Neuronal stem cell (in vitro differentiated cells): ENCODE measurements at places on chromosomes 3 and 15.

DNA sequence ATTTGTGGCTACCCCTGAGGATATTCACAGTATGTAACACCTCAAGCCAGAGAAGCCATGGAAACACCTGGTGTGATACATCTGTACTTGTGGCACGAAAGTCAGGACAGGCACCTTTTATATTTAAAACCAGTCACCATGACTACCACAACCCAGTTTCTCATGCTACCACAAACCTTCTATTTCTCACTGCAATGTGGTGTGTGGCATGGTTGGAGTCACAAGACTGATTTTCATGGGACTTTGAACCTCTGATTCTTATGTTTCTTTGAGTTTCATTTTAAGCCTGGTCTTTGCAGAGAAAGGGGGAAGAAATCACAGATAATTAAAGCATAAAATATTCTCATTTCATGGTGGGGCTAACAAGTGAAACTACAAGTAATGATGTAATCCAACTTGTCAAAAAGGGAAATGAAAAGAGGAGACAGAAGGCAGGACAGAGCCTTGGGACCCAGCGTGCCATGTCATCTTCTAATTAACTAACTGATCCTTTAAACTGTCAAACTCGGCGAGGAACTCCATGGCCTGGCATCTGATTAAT, 175.9 kb downstream of the PDZRN3 start:
- DNase-seq = no peak

GRCh38 chr3:53768478-53769459, 77.5 kb downstream of the CHDH start:
- DNase-seq = no peak

DNA sequence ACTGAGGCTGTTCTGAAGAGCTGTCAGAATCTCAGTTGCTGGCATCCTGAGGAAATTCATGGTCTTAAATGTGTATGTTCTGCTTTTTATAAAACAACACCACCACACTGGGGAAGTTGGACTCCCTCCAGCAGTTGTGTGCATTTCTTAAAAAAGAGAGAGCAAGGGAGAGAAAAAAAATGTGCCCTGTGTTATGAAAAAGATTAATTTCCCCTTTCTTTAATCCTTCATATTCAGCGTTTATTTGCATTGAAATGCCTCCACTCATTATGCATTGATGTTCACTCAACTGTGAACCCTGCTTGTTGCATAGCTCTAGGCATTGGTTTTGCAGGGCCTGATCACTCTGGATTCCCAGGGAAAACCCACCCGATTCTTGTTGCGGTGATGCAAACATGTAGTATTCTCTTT, 4.4 kb upstream of the ZNF609 start:
- DNase-seq = no peak

DNA sequence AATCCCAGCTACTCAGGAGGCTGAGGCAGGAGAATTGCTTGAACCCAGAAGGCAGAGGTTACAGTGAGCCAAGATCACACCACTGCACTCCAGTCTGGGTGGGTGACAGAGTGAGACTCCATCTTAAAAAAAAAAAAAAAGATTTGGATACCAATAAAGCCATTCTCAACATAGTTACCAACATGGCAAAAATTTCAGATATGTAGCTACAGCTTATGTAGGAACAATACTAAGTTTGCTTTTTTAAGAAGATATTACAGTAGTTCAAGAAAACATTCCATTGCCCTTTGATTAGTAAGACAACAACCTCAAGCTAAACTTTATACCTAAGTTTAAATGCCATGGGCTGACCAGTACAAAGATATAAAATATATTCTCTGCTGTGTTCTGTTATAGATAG, 34.4 kb downstream of the ZNF106 start:
- no peak for DNase-seq

- DNase-seq = no peak
Measured at GRCh38 chr15:63061975-63062374, 19.4 kb downstream of the TPM1 start.

DNA sequence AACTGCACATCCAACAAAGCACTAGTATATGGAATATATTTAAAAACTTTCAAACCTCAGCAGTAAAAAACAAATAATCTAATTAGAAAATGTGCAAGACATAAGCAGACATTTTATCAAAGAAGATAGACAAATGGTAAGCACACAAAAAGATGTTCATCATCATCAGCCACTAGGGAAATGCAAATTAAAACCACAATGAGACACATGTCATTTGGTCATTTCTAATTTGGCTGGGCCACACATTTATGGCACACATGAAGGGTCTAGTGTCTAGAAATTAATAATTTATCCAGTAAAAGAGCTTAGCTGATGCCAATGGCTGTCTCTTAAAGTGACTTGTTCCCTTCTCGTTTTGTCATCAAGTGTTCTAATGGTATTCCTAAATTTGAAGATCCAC, 45.8 kb downstream of the ARHGAP31 start:
- no peak for DNase-seq

DNA sequence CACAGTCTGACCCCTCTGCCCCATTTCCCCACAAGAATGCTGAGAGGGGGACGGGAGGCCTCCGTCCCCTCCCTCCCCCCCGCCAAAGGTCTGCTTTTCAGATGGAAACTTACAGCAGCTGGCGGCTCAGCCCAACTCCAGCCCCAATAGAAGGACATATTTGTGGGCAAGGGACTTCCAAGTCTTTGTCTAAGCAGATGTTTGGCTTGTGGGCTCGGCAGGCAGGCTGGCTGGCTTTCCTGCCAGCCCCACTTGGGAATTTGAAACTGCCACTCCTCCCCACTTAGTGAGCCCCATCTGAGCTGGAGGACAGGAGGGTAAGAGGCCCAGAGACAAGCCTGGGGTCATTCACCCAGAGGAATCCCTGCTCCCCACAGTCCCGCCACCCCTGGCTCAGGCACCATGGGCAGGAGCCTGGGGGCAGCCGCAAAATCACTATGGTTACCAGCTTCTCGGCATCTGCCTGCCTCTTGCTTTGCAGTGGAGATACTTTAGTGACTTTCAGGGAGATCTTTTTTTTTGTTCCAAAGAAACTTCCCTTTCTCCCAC, 53.6 kb downstream of the LMCD1 start:
- peak; percentile 9 for DNase-seq

GRCh38 chr15:77393471-77393840, 26.4 kb downstream of the PEAK1 start:
- DNase-seq = no peak

GRCh38 chr3:73894474-73895213, 269.9 kb upstream of the PDZRN3 start:
- DNase-seq = no peak

GRCh38 chr3:153356908-153357307, 194.9 kb downstream of the RAP2B start:
- DNase-seq = no peak

DNA sequence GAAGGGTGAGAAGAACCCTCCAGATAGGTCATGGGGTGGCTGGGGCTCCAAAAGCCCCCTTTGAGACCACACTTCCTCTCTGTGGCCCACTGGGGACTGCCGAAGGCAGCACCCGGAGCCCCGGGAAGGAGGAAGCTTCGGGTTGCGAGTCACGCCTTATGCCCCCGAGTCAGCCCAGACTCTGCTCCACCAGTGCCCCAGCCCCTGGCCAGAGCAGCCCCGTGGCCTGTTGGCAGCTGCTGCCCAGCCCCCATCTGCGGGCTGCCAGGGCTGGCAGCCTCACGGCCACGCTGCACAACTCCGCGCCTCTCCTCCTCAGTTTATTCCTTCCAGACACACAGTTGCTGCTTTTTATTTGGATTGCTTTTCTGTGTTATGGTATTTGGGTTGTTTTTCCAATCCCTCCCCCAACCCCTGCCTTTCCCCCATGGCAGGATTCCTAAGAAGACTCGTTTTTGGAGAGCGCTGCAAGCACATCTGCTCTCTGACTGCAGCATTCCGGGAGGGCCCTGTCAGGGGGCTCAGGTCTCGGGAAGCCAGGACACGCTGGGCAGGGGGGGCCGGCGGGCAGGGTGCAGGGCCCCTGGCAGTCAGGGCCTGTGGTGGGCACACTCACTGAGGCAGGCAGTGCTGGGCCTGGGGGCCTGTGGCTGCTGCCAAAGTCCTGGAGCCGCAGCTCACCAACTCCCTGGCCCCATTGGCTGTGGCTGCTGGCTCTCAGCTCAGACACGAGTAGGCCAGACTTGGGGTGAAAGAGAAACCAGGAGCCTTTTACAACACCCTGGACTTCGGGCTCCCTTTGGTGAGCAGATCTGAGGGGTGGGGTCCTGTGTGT, 20.2 kb downstream of the MAGEF1 start:
- no peak for DNase-seq

DNA sequence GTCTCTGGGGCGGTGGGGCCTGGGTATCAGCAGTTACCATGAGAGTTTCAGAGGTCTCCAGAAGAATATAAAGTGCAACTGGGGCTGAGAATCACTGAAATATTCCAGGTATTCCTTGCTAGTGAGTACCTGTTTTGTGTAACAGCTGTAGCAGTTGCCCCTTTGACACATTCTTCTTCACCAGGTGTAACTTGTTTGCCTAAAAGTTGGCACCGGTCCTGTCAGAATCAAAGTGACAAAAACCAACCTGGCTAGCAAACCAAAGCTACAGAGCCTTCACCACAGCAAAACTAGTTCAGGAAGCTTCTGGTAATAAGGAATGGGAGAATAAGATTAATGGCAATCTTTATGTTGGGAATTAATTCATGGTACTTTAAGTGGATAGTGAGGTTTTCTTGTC, 296.0 kb downstream of the NAALADL2 start:
- no peak for DNase-seq

DNA sequence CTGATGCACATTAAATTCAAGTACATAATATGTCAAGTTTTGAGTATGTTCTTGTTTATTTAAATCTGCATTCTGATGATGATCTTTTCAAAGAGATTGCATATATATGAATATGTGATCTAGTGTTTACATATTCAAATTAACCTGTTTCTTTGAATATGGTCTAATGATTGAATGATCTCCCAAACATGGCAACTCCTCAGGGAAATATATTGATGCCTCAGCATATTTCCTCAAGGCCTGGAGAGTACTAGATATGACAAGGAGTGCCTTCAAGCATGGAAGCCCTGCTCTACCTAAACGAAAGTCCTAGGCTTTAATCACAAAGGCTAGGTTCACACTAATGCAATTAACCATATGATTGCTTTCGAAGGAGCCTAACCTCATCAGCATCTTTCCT, 532.8 kb downstream of the ZIC1 start:
- DNase-seq = no peak

- DNase-seq = no peak
Measured at GRCh38 chr15:68900027-68900426, 30.3 kb upstream of the SPESP1 start.

- no peak for DNase-seq
Measured at GRCh38 chr15:59886441-59886840, 117.7 kb upstream of the FOXB1 start.

- DNase-seq = no peak
Measured at GRCh38 chr3:44825264-44825925, 36.3 kb upstream of the TMEM42 start.

- no peak for DNase-seq
Measured at GRCh38 chr3:31004025-31004678, 109.7 kb upstream of the GADL1 start.

DNA sequence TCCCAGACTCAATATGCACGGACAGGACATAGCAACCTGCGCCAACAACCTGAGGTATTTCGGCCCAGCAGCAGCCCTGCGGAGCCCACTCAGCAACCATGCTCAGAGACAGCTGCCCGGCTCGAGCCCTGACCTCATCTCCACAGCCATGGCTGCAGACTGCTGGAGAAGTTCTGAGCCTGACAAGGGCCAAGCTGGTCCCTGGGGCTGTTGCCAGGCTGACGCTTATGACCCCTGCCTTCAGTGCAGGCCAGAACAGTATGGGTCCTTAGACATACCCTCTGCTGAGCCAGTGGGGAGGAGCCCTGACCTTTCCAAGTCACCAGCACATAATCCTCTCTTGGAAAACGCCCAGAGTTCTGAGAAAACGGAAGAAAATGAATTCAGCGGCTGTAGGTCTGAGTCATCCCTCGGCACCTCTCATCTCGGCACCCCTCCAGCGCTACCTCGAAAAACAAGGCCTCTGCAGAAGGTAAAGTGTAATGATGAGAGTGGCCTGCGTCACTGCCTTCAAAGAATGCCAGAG, 25.5 kb downstream of the TMEM41A start:
- no peak for DNase-seq

GRCh38 chr3:72255191-72255590, 470.2 kb upstream of the PROK2 start:
- no peak for DNase-seq

GRCh38 chr3:72515941-72516340, 332.3 kb downstream of the SHQ1 start:
- DNase-seq = no peak

- DNase-seq = no peak
Measured at GRCh38 chr3:99620976-99621375, 17.4 kb upstream of the COL8A1 start.

- DNase-seq = no peak
Measured at GRCh38 chr3:122557356-122557755, 6.7 kb downstream of the PARP9 start.

- DNase-seq = no peak
Measured at GRCh38 chr3:170636400-170636973, 50.6 kb upstream of the SLC7A14 start.

DNA sequence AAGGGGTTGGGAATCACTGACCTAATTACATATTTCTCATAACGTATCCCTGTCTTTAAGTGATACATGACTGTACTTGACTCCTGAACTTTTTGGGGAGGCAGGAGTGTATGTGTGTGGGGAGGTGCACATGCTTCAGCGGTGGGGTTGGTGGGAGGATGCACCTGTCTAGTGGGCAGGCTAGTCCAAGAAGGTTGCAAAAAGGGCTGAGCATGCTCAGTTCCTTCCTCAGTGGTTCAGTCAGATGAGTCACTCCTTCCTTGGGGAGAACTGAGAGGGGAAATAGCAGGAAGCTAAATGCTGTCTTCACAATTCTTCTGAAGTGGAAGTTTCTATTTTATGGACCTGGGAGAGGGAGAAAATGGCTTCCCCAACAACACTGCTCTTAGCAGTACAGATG, 24.6 kb upstream of the AP4E1 start:
- no peak for DNase-seq

DNA sequence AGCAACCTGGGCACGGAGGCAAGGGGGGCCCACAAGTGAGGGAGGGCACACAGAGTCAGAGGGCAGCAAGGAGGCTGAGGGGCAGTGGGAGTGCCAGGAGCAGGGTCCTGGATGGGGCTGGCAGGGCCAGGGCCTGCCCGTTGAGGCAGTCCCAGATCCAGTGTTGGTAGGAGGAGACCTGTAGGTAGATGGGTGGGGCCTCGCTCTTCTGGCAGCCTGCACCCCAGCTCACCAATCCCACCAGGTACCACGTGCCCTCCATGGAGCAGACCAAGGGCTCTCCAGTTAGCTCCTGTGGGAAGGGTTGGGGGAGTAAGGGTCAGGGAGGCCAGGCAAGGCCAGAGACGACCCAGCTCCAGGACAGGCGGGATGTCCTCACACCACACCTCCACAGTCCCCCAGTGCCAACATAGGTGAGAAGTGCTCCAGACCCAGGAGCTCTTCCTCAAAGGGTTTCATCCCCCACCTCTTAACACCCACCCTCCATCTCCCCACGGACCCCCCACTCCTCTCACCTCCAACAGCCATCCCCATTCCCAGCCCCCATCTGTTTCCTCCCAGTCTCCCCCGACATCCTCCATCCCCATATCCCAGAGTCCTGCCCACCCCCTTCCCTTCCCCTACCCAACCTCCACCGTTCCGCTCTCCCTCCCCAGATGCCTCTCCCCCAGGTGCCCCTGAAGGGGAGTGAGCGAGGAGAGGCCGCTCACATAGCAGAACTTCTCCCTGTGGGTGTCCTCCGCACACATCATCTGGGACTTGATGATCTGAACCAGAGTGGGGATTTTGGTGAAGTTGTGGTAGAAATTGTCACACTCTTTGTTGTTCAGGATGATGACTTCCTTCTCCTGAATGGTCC, 5.2 kb downstream of the PRSS50 start:
- no peak for DNase-seq

GRCh38 chr3:47601281-47601680, 22.6 kb upstream of the CSPG5 start:
- no peak for DNase-seq

- DNase-seq = no peak
Measured at GRCh38 chr15:72474466-72474911, 359 bp downstream of the ARIH1 start.
